ENCODE measurements at places on chromosomes 1 and 21.

- H3K27me3 ChIP-seq, result peaks cover 13% of the 10 kb centered on the region
- H3K4me1 ChIP-seq, result no peaks in the 10 kb centered on the region
- H3K4me3 ChIP-seq, result no peak overlapping the region
- H3K36me3 ChIP-seq, result no peaks in the 10 kb centered on the region
These were observed 732.4 kb downstream of the MATN1 start for GRCh38 chr1:29991025-29991424.

- H3K4me3 ChIP-seq, result no peak overlapping the region
- DNase-seq, result no peak
- H3K27me3 ChIP-seq, result no peaks in the 10 kb centered on the region
- H3K27ac ChIP-seq, result no peak overlapping the region
These were observed 21.9 kb upstream of the MNDA start for GRCh38 chr1:158809256-158809655.

DNA sequence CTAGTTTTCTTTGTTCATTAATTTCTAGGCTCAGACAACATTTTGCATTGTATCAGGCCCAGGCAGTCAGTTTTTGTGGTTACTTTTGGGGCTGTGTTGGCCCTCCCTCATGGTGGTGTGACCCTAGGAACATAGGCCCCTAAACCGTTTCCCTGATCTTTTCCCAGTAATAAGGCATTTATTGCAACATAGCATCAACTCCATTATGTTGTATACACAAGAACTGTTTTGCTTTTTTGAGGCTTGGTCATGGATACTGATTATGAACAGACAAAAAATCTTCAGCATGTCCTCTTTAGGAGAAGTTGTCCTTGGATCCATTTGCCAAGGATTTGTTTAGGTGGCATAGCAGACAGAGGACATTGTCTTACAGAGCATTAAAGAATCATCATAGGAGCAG is 10.3 kb downstream of the B3GALT2 start:
- H3K4me1 ChIP-seq, result no peaks in the 10 kb centered on the region
- H3K27me3 ChIP-seq, result no peaks in the 10 kb centered on the region
- no peak for DNase-seq
- no peak overlapping the region for H3K4me3 ChIP-seq
- no peak overlapping the region for H3K27ac ChIP-seq

- no peak overlapping the region for H3K27ac ChIP-seq
- no peaks in the 10 kb centered on the region for H3K36me3 ChIP-seq
- DNase-seq, result no peak
- H3K27me3 ChIP-seq, result peaks cover 2% of the 10 kb centered on the region
- no peak overlapping the region for H3K4me3 ChIP-seq
- H3K4me1 ChIP-seq, result no peaks in the 10 kb centered on the region
These were observed 283.0 kb upstream of the PLXNA2 start for GRCh38 chr1:208527156-208527555.

DNA sequence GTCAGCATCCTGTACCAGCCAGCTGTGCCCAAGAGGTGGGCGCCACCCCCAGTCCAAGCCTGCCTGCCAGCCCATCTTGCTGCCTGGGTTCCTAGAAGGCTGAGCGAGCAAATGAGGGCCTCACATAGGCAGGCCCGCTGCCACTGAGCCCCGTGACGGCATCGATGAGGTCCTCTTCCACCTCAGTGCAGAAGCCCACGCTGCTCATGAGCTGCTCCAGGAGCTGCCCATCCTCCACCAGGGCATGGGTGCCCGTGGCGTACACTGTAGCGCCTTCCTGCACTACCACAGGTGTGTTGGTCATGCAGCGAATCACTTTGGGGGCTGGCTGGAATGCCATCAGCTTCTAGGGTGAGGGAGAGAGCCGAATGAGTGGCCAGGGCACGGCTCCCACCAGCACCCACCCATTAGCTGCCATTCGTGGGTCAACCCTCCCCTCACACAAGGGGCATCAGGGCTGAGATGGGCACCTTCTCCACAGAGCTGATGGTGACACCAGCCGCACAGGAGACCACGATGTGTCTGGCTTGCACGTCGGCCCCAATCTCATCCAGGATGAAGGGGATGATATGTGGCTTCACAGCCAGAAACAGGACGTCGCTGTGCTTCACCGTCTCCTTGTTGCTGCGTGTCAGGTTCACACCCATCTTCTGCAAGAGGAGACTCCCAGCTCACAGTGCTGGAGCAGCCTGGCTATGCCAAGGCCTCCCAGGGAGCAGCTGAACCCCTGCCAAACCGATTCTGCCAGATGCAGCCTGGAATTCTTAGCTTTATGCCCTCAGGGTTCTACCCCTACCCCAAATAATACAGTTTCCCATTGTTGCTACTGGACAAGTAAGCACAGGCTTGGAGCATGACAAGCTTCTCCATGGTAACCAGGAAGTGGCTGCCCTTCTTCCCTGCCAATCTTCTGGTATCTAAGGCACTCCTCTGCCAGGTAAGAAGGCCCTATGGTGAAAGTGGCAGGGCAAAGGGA is 2.0 kb downstream of the PYCR2 start:
- H3K27me3 ChIP-seq, result no peaks in the 10 kb centered on the region
- no peak overlapping the region for H3K27ac ChIP-seq
- H3K4me3 ChIP-seq, result no peak overlapping the region

- no peak for DNase-seq
- H3K36me3 ChIP-seq, result peaks cover 3% of the 10 kb centered on the region
- H3K27ac ChIP-seq, result no peak overlapping the region
- H3K4me3 ChIP-seq, result no peak overlapping the region
These were observed 88.3 kb upstream of the HP1BP3 start for GRCh38 chr1:20875198-20875973.

DNA sequence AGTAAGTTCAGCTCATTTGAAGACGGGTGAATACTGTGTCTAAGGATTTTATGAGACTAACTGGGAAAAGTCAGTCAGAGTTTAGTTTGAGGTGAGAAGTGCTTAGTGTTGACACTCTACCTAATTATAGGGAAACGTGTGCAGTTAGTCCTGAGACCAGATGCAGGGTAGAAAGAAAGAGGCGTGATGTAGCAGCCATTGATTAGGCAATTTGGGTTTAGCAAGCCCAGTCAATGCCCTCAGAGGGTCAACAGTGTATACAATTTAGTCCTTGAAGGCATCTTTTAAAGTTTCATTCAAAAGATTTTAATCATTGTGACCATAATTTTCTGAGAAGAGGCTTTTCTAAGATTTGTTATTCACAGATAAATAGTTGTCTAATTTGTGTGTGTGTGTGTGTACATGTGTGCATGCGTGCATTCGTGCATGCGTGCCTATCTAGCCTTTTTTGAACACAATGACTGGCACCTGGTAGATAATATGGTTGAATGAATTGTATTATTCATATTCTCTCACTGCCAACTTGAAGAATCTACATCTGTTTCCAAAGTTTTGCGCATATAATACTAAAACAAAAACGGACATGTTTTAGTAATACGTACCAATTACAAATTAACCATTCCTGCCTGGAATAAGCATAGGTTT is 332.9 kb downstream of the SRGAP2C start:
- DNase-seq, result no peak
- H3K36me3 ChIP-seq, result no peaks in the 10 kb centered on the region
- no peak overlapping the region for H3K27ac ChIP-seq
- H3K4me3 ChIP-seq, result no peak overlapping the region

- no peaks in the 10 kb centered on the region for H3K36me3 ChIP-seq
- H3K27me3 ChIP-seq, result no peaks in the 10 kb centered on the region
- H3K4me3 ChIP-seq, result no peak overlapping the region
- H3K27ac ChIP-seq, result no peak overlapping the region
These were observed 100.8 kb downstream of the PBX1 start for GRCh38 chr1:164659621-164660411.

GRCh38 chr21:40819071-40819900 is 27.7 kb downstream of the DSCAM start:
- H3K27me3 ChIP-seq, result no peaks in the 10 kb centered on the region
- H3K36me3 ChIP-seq, result no peaks in the 10 kb centered on the region
- H3K4me3 ChIP-seq, result no peak overlapping the region
- no peaks in the 10 kb centered on the region for H3K4me1 ChIP-seq

DNA sequence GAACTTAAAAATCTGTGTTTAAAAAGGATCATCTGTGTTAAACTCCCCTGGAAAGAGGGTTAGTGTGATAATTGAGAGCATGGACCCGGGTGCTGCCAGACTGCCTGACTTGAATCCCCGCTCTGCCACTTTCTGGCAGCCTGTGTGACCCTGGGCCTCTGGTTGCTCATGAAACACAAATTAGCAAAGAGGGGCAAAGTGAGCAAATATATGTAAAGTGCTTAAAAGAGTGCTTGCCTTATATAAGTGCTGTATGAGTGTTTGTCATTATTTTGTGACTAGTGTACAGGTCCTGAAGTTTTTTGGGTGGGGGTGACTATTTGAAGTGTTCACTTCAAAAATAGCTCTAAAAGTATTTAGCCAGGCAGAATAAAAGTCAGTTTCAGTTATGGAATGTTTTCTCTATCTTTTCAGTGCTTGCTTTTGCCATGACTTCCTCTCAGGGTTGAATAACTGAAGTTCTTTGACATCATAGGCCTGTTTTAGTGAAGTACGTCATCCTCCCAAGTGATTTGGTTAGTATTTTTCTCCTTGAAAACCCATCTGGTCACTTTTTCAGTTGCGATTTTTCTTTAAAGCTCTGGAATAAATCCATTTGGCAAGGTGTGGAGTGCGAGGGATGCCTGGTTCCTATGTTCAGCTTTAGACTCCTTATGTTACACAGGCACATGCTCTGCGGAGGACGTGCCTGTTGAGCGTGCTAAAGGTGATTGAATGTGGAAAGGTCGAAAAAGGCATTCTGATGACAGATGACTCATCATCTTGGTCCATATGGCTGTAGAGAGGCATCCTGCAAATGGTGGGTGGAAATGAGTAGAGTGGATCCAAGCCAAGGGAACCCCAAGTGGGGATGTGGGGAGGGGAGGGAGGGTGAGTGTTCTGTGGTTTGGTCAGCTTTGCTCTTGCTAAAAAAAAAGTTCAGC is 47.8 kb downstream of the AK4 start:
- no peak overlapping the region for H3K27ac ChIP-seq
- no peaks in the 10 kb centered on the region for H3K36me3 ChIP-seq
- no peak overlapping the region for H3K4me3 ChIP-seq

GRCh38 chr1:27556435-27556780 is 47.5 kb downstream of the AHDC1 start:
- H3K4me1 ChIP-seq, result peaks cover 10% of the 10 kb centered on the region
- peaks cover 1% of the 10 kb centered on the region for H3K36me3 ChIP-seq
- no peak overlapping the region for H3K27ac ChIP-seq
- DNase-seq, result no peak

Measured in effector memory CD4-positive, alpha-beta T cell (primary cell).